Adrenal gland (tissue), 19 donors: ENCODE measurements at places on chromosomes 7 and 10. TPM values are rescaled to one million over a fixed set of nuclear protein-coding genes. Genes with fewer than 3 reads are reported as not detected.

SNCG gene
- 1,434 TPM for polyA plus RNA-seq

LRRN3 gene
- polyA plus RNA-seq, result 21.2 TPM

NPY4R2 gene
- polyA plus RNA-seq, result not detected

AKR1B15 gene
- 0.03 TPM for polyA plus RNA-seq

IKZF1 gene
- polyA plus RNA-seq, result 0.98 TPM

PLEKHS1 gene
- polyA plus RNA-seq, result 0.13 TPM

CTAGE15 gene
- not detected for polyA plus RNA-seq

FFAR4 gene
- 0.20 TPM for polyA plus RNA-seq

SYPL1 gene
- 31.6 TPM for polyA plus RNA-seq

ANLN gene
- 0.24 TPM for polyA plus RNA-seq

CHAT gene
- polyA plus RNA-seq, result not detected

NAT16 gene
- not detected for polyA plus RNA-seq
